Sciatic nerve (tissue), 2 donors: ENCODE measurements at places on chromosomes 11 and 22.
A peak's percentile ranks its signal among the peaks of the same experiment; 100 is the strongest.

DNA sequence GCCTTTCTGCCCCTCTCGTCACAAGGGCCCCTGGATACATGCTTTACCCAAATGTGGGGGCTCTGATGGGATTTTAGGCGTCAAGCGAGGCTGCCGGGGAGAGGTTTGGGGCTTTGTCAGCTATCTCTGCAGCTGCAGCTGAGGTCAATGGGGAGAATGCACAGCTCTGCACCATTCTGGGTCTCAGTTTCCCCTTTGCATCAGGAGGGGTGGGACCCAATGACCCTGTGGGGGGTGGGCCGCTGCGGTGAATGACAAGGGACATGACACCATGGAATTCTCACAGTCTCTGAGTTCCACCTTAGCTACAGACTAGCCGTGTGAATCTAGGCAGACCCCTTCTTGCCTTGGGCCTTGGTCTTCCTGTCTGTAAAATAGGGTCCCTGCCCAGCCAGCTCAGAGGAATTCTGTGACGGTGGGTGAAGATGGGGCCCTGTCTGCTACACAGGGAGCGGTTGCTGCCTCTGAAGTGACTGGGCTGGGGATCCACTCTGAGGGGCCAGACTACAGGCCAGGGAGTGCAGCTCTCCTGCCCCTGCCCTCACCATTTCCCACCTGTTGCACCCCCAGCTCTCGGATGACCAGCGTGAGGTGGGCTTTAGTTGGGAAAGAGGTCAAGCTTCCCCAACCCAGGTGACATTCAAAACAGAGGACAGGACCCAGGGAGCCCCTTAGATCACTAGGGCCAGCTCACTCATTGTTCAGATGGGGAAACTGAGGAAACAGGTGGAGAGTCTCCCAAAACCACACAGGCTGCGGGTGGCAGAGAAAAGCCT, 35.9 kb upstream of the WNT11 start:
- no peak for DNase-seq

GRCh38 chr22:48104766-48105165, 1342.3 kb downstream of the TBC1D22A start:
- no peak for DNase-seq

GRCh38 chr11:120841074-120841473, 182.8 kb upstream of the TBCEL start:
- DNase-seq: no peak

- no peak for DNase-seq
Observed at GRCh38 chr22:41184679-41185078, 20.4 kb upstream of the L3MBTL2 start.

DNA sequence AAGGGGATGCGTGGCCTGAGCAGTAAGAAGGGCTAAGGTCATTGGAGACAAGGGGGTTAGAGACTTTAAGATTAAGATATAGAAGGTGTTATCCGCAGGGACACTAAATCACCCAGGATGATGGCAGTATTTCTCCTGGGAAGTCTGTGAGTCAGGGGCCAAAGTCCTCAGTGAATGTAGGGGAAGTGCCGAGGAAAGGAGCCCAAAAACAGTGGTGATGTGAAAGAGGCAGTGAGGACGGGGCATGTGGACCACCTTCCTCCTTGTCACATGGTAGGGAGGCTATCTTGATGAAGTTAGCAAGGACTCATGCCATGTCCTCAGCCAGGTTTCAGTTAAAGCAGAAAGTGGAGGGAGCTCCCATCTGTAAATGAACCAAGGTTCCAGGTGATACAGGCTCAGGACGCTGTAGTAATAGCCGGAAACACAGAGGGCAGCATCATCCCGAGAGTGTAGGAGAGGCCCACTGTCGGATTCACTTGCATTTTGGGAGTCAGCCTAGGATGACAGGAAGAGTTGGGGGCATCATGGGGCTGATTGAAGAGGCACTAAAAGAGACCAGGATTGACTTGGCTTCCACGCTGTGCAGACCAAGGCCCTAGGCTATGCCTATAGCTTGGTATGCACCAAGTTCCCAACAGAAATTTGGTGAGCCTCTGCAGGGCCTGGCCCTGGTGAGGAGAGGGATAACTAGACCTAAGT, 33.5 kb downstream of the WEE1 start:
- DNase-seq: no peak

GRCh38 chr11:34999453-34999852, 83.0 kb downstream of the PDHX start:
- no peak for DNase-seq

- DNase-seq: no peak
Observed at GRCh38 chr11:46895821-46896220, 22.5 kb downstream of the LRP4 start.

DNA sequence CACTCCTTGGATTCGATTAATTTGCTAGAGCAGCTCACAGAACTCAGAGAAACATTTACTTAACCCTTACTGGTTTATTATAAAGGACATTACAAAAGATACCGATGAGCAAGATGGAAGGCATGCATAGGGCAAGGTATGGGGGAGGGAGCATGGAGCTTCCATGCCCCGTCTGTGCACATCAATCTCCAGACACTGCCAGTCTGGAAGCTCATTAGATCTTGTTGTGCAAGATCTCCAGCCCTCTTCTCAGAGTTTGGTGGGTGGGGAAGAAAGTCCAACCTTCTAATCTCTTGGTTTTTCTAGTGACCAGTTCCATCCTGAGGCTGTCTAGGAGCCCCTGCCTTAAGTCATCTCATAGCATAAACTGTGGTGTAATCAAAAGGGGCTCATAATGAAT, 190.7 kb downstream of the UVRAG start:
- DNase-seq: no peak

GRCh38 chr11:123590296-123590912, 64.0 kb downstream of the SCN3B start:
- peak; percentile 70 for DNase-seq

- no peak for DNase-seq
Observed at GRCh38 chr11:28584992-28585391, 476.8 kb downstream of the METTL15 start.

GRCh38 chr22:37219533-37219932, 7.3 kb upstream of the SSTR3 start:
- DNase-seq: no peak

DNA sequence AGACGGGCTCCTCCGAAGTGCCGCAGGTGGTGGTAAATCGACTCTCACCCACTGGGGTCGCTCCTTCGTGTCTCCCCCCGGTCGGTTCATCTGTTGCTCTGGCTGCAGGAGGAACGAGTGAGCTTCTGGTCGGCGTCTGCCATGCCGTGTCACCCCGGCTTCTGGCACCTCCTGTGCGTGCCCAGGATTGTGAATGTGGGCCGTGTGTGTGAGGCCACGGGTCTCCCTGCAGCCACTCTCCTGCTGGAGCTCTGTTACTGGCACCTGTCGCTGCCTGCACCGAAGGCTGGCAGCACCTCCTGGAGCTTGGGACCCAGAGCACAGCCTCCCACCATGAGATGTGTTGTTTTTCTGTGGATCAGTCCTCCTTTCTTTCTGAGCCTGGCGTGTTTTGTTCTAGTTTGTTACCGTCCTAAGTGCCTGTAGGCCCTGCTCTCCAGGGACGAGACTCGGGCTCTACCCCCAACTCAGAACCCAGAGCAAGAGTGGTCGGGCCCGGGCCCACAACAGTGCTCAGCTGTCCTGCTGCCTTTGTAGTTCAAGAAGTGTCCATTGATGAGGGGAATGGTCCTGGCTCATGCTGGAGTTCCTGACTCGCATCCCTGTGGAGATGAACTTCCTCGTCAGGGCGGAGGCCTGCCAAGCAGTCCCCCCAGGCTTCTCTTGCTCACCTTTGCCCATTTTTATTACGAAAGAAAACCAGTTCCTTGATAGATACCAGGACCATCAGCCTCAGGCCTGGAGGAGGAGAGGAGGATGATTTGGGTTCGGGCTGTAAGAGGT, 66.6 kb downstream of the MED15 start:
- DNase-seq: no peak

- DNase-seq: no peak
Observed at GRCh38 chr11:58061813-58062212, 31.1 kb downstream of the OR6Q1 start.

DNA sequence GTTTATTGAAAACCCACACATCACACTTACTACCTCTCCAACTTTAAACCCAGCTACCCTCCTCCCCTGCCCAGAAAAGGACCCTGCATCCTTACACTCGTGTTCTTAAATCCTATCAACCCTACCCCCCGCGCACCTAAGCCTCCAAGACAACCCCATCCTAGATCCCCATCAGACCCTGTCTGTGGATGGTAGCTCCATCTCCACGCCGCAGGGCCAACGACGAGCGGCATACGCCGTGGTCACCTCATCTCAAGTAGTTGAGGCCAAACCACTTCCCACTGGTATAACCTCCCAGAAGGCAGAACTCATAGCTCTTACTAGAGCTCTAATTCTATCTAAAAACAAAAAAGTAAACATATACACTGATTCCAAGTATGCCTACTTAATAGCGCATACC, 9.4 kb upstream of the OR56A3 start:
- DNase-seq: no peak

DNA sequence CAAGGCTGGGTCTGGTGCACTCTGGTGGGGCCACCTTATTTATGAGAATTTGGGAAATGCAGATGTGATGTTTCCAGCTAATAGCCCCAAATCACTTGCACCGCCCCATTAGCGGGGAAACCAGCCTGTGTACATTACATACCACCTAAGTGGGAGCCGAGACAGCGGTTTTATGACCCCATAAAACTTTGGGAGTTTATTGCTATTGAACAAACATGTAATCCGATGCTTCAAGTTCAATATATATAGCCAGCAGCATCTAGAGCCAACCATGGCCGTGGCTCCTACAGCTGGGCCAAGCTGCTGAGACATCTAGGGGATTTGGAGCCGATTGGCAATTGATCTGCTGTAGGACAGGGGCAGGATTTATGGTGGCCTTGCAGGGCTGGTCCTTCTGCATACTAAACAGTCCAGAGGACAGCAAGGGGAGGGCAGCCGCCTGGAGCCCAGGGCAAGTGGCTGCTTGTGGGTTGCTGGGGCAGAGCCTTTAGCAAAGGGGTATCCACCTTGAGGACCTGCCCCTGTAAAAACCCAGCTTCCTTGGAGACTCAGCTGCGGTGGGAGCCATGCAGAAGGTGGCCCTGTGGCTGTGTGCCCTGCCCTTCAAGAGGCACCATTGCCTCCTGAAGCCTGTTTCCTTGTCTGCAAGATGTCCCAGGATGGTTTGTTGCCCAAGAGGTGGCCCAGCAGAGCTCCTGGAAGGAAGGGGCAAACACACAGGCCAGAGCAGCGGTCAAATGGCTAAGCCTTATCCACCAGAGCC, 47.9 kb upstream of the CCDC188 start:
- DNase-seq: no peak

DNA sequence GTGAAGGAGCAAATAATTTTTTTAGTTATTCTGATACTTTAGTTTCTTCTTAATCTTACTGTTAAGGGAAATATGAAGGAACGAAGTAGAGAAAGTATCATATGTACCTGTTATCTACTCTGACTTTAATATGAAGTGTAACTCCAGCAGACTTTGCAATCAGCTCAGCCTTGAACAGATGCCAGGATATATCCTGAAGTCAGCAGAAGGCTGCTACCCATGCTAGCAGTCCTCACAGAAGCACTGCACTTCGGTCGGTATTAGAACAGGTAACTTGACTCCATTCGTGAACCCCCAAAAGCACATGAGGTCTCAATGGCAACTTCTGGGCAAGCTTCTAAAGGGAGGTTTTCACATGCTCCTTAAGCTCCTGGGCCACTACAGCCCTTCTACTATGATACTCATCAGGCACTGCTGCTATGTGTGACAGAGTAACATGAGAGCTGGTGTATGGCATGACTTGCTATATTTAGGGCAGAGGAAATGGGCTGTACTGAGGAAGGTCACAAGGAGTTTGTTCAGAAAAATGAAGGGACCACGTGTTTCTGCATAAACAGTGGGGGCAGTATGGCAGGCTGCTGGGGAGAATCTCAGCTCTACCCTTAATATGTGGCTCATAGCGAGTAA, 344.1 kb downstream of the SOX6 start:
- DNase-seq: no peak

GRCh38 chr22:40602231-40602630, 34.3 kb downstream of the MRTFA start:
- no peak for DNase-seq

GRCh38 chr22:43396934-43397457, 14.8 kb upstream of the MPPED1 start:
- no peak for DNase-seq

DNA sequence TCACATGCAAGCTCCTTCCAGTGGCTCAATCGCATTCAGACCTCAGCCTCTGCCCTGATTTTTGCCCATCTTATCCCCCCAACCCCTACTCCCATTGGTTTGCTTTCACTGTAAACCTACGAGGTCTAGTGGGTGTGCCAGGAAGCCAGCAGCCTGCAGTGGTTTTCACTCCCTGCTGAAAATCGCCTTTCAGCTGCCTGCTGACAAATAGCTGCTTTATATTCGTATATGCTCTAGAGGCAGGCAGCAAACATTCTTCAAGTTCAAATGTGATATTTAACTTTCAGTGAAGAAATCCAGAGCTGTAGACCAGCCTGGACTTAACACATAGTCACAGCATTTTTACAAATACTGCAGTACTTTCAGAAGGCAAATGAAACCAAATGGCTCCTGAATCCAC, 92.8 kb upstream of the APOA1 start:
- DNase-seq: no peak

GRCh38 chr11:575313-575995, 816 bp upstream of the PHRF1 start:
- peak; percentile 70 for DNase-seq

- no peak for DNase-seq
Observed at GRCh38 chr11:92329137-92329536, 104.5 kb downstream of the FAT3 start.

GRCh38 chr11:76705826-76706225, 35.3 kb upstream of the LRRC32 start:
- DNase-seq: no peak

DNA sequence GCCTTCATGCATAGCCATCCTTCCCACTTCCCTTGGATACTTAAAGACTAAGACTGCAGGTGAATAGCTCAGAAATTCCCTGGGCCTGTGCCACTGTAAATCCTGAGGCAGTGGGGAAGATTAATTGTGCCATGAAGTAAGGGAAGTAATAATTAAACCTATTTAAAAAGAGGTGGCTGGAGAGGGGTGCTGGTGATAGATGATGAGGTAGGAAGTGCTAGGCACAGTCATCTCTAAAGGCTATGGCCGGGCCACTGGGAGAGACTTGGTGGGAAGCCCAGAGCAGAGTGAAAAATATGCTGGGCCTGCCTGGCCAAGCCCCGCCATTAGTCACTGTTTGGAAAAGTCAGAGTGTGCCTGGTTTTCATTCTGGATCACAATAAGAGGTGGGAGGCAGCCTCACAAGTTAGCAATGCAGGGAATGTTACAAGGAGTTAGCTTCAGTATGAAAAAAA, 197.2 kb upstream of the PITPNB start:
- no peak for DNase-seq

- no peak for DNase-seq
Observed at GRCh38 chr11:112503410-112503809, 242.8 kb upstream of the PLET1 start.
